ENCODE measurements at places on chromosomes 5 and 9.
A peak's percentile ranks its signal among the peaks of the same experiment; 100 is the strongest.

- no peak for DNase-seq
Measured at GRCh38 chr9:33065157-33066076, 11.1 kb downstream of the SMU1 start.

DNA sequence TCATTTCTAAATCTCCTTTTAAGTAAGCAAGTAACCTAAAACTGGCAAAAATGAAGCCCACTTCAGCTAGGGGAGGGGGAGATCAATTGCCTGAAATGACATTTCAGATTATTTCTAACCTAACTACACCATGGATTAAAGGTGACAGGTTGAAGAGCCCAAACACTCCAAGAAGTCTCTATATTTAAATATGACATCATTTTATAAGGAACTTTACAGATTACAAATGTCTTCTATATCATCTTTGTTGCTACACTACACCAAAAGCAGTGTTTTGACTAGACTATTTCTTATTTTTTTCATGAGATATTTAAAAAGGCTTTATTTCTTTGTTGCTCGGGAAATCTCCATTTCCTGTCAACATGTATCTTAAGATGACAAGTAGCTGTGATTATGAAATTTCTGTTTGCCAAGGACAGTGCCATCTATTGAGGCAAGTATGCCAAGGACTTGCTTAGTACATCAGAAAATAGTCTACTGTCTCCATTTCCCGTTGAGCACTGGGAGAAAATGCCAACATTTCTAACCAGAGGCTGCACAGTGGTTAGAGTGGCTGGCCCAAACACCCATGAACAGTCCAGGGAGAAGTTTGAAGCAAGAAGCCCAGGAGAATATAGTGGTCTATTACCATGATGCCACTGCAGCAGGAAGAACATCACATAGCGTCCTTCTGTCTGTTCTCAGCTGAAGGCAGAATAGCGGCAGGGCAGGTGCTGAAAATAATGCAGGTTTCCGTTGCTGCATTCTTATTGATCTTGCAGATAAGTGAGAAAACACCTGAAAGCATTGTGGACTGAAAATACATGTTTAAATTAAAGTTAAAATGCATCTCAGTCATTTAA, 93.4 kb upstream of the ITGA2 start:
- DNase-seq, result no peak

- DNase-seq, result no peak
Measured at GRCh38 chr5:38121420-38121819, 136.9 kb upstream of the EGFLAM start.

DNA sequence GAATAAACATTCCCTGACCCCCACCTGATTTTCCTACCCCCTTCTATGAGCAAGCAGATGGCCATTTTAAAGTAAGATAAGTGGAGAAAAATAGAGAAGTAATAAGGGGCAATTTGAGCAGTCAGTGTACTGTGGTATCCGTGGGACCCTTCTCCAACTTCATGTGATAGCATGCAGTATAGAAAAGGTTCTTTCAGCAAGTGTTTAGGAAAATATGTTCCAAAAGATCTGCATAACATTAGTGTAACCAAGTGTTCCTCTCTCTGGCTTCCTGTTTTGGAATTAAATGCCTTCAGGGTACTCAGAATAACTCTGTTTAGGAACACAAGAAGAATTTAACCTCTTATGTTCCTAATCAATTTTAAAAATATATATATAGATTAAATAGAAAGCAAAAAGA, 134.9 kb downstream of the ATG10 start:
- DNase-seq, result no peak

DNA sequence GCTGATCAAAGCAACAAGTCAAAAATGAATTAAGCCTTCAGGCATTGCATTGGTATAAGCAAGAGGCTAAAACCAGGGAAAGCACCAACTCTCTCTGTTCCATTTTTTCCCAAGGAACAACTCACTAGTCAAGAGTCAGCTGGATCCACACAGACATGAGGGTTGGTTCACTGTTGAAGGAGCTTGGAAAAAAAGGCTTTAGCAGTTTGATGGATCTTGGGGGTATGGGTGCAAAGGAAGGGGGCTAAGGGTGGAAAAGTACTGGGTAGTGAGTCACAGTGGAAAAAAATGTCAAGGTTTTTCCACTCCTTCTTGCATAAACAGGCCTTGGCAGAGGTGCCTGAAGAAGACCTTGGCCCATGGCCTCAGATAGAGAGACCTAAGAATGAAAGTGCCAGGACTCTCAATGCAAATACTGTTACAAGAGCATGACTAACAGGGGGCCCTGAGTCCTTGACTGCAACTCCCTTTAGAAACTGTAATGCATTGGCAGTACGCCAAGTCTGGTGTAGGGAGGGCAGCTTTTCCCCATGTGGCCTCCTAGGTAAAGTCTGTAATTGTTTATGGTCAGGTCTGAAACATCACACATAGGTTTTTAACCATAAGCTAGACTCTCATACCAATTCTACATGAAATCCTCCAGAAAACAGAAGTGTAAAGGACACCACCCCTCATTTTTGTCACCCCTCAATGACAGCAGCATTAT, 23.7 kb downstream of the ACTL7A start:
- no peak for DNase-seq

- DNase-seq, result no peak
Measured at GRCh38 chr5:68757006-68757405, 336.8 kb upstream of the SLC30A5 start.

DNA sequence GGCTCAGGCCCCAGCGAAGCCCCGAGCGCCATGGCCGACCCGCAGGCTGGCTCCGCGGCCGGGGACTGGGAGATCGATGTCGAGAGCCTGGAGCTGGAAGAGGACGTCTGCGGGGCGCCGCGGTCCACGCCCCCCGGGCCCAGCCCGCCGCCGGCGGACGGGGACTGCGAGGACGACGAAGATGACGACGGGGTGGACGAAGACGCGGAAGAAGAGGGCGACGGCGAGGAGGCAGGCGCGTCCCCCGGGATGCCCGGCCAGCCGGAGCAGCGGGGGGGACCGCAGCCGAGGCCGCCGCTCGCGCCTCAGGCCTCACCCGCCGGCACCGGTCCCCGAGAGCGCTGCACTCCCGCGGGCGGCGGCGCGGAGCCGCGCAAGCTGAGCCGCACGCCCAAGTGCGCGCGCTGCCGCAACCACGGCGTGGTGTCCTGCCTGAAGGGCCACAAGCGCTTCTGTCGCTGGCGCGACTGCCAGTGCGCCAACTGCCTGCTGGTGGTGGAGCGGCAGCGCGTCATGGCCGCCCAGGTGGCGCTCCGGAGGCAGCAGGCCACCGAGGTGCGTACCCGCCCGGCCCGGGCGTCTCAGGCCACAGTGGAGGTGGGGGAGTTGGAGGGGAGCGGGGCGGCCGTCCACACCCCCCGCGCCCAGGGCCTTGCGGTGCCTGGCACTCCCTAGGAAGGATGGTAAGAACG, 1.6 kb downstream of the DMRT2 start:
- no peak for DNase-seq

DNA sequence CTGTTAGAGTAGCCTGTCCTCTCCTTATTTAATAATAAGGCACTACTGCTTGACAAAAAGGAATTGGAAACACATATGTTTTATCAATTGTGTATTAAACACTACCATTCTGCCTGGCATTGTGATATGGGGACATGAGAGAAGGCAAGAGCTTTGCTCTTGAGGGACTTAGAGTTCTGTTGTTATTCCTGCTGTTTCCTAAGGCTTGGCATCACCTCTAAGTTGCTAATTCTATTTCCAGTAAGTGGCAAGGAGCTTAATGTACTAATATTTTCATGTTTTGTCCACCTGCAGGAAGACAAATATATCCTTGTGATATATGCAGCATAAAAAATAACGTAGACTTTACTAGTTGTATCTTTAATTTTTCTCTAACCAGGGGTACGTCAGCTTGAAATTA, 12.6 kb downstream of the HMGCR start:
- no peak for DNase-seq

DNA sequence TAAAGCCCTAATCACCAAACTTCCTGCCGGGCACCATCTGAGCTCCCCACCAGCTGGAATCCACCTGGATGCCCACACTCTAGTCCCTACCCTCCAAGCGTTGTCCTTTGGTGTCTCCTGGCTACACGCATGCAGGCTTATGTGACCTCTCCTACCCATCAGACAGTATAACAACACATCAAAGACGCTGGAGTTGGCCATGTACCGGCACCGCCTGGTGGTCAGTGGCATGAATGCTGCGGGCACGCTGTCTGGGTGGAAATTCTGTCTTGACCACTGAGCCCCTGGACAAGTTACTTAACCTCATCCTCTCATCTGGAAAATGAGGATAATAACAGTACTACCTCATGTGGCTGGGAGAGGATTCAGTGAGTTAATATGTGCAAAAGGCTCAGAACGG, 23.4 kb upstream of the CORO2A start:
- no peak for DNase-seq

DNA sequence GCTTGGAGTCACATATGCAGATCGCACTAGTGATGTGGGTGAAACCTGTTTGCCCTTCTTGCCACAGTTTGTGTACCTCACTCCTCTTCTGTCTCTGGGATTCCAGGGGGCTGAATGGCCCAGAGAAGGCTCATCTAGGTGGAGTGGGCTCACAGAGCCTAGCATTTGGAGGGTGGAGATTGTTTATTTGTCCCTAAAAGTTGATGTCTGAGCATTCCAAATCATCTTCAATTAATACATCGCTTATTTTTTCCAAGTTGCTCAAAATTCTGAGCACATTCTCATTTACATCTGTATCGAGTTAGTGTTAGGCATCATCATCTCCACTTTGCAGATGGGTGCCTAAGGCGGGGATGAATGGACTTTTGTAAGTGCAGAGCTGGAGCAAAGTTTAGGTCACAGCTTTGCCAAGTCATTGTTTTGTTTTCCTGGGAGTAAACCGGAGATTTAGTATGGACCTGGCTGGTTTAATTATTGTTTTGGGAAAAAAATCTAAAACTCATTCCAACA, 2.0 kb downstream of the ABL1 start:
- DNase-seq, result no peak

- no peak for DNase-seq
Measured at GRCh38 chr5:151075698-151076331, 5.0 kb downstream of the TNIP1 start.

DNA sequence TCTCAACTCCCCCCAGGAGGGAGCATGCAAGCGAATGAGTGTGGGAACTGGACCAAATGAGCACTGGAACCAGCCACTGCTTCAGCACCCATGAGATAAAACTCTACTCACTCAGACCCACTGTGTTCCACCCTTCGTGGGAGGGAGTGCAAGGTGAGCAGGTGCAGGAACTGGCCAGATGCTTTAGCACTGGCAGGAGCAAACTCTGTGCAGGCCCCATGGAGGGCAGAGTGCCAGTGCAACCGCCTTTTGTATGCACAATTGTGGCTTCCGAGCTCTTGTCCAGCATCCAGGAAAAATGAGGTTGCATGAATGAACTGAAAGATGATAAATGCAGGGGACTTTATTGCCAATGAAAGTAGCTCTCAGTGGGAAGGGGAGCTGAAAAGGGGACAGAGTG, 67.4 kb upstream of the CCDC112 start:
- DNase-seq, result no peak

- no peak for DNase-seq
Measured at GRCh38 chr5:128287740-128288139, 204.2 kb downstream of the SLC12A2 start.

DNA sequence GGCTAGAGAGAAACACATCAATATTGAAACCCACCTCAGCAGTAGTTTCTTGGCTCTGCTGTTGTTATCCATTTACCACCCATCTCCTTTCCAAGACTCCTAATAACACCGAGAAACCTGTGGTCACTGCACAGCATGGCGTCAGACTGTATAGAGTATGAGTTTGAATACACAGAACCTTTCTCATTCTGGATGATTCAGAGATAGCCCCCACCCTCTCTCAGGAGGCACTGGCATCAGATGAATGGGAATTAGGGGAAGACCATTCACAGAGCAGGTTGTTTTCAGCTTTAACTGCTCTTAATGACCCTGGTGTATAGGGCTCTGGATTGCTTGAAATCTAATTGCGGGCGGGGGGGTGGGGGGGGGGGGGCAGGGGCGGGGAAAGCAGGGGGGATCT, 86.7 kb downstream of the GPR21 start:
- DNase-seq, result no peak

DNA sequence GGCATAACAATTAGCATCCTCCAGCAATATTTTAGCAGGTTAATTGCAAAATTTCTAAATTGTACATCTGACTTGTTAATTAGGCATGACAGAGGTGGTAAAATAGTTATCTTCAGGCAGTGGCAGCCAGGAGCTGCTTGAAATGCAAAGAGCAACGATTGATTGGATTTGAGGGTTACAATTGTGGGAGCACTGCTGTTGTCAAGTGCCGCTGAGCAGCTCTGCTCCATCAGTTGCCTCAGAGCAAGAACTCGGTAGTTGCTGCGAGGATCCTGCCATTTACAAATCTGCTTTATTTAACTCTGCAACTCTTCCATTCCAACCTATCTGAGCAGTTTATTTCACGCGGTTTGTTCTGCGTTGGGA, 12.6 kb downstream of the PBX3 start:
- DNase-seq, result no peak

DNA sequence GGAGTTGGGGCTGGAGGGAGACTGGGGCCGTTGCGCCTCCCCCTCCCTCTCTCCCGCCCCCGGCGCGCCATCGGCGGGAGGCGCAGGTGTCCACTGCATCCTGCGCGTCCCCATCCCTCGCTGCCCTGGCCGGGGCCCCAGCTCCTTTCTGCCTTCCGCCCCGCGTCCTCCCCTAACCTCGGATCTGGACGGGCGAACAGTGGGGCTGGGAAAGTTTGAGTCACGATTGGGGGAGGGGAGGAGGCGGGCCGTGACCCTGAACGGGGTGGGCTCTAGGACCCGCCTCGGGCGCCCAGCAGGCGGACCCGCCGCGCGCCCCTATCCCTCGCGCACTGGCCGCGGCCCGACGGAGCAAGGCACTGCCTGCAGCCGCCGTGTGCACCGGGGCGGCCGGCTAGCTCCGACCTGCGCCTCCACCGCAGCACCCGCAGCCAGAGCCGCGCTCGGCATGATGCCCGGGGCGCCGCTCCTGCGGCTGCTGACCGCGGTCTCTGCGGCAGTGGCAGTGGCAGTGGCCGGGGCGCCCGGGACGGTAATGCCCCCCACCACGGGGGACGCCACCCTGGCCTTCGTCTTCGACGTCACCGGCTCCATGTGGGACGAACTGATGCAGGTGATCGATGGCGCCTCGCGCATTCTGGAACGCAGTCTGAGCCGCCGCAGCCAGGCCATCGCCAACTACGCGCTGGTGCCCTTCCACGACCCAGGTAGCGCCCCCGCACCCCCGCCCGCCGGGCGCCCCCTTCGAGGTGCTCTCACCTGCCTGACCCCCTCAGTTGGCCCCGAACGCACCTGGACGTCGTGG, at the start of gene HMCN2:
TSS of gene HMCN2 (plus strand) at position 330 of the 805 bp plus-strand sequence. CDS start at position 449, 119 bp downstream.
- DNase-seq, result no peak

DNA sequence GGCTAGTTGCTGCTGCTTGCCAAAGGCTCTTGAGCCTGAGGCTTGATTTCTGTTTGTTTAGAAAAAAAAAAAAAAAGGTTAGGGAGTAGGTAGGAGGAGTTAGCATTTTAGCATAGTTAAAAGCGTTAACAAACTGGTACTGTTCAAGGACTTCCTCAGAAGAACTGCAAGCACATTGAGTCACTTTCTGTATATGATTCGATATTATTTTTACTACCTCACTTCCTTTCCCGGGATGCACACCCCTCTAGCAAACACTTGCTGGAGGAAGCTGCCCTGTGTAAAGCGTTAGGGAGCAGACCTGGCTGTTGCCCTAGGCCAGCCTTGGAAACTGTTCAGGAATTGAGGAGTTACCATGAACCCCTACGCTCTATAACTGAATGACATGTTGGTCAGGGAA, 15.7 kb upstream of the CEP120 start:
- DNase-seq, result peak; percentile 22

Data from CD4-positive, CD25-positive, alpha-beta regulatory T cell (primary cell).